ENCODE measurements at places on chromosomes 7 and 10.

DNA sequence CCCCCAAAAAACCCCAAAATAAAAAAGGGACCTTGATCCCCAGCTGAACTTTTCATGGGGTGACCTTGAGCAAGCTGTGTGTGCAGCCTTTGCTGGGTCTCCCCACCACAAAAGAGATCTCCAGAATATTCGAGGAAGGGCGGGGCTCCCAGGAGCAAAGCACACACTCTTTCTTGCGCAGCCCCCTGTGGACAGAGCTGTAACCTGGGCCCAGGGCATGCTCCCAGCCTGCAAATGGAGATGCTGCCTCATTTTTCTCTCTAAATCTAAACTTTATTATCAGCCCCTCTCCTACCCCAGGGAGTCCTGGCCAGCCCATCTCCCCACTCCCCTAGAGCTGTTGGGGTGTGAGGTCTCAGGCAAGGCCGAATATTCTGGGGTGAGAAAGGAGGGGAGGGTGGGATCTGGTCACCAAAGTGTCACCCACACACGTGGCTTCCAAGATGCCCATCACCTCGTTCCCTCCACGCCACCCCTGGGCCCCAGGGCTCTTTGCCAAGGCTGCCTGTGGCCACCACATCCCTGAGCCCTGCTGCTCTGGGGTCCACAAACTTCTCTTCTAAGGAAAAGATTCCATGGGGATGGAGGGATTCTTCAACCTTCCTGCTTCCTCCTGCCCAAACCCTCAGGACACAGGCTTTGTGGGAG lies 1.7 kb upstream of the CALML3 start:
- DNase-seq = no peak

GRCh38 chr10:21527598-21528235 lies 2.2 kb upstream of the SKIDA1 start:
- DNase-seq = no peak

GRCh38 chr7:158651968-158652565 lies 52.5 kb downstream of the NCAPG2 start:
- DNase-seq = no peak

- DNase-seq = no peak
Measured at GRCh38 chr10:106682175-106682574, 482.3 kb downstream of the SORCS1 start.

DNA sequence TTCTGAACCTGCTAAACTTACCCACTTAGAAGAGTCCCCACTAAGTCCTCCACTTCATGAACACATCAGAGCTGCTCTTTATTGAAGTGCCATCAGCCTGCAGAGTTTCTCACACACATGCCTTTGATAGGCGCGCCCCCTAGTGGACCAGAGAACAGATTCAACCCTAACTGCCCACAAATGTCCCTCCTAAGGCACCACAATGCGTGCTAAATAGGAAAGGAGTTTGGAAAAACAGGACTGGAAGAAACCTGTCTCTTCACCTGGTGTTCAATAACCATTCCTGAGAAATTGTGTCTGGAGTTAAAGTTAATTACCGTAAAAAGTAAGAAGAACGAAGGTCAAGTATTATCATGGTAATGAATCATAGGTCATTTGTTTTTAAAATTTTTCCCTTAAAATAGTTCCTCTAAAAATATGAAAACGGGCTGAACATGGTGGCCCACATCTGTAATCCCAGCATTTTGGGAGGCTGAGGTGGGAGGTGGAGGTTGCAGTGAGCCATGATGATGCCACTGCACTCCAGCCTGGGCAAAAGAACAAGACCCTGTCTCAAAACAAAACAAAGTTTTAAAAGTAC lies 249.7 kb downstream of the ELMO1 start:
- peak; percentile 68 for DNase-seq

DNA sequence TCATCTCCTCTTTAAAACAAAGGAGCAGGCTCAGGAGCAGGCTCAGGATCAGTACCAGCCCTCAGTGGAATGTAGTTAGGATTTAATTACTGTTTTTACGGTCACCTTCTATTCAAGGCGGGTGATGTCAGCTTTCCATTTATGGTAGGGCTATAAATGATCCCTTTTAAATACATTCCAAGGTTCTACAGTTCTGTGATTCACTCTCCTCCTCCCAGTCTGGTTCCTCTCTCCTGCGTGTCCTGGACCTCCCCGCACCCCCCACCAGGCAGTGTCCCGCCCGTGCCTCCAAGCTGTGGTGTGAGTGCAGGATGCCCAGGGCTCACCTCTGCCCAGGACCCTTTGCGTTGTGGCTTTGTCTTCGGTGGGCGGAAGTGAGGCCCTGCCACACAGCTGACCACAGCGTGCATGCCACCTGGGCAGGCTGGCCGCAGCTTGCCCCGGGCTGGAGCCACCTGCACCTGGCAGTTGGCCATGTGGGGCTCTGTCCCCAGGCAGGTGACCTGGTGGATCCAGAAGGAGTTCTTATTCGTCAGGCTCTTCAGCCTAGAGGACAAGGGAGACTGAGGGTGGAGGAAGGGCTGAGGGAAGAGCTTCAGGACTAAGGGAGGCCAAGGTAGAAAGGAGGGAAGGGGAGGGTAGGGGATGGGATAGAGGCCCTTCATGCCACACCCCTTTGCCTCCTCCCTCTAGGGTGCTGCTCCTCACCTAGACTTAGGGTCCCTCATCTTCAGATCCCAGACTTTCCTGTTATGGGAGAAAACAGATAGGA lies 9.1 kb downstream of the LOXL4 start:
- DNase-seq = no peak

GRCh38 chr10:51382181-51382580 lies 307.9 kb downstream of the PRKG1 start:
- no peak for DNase-seq

DNA sequence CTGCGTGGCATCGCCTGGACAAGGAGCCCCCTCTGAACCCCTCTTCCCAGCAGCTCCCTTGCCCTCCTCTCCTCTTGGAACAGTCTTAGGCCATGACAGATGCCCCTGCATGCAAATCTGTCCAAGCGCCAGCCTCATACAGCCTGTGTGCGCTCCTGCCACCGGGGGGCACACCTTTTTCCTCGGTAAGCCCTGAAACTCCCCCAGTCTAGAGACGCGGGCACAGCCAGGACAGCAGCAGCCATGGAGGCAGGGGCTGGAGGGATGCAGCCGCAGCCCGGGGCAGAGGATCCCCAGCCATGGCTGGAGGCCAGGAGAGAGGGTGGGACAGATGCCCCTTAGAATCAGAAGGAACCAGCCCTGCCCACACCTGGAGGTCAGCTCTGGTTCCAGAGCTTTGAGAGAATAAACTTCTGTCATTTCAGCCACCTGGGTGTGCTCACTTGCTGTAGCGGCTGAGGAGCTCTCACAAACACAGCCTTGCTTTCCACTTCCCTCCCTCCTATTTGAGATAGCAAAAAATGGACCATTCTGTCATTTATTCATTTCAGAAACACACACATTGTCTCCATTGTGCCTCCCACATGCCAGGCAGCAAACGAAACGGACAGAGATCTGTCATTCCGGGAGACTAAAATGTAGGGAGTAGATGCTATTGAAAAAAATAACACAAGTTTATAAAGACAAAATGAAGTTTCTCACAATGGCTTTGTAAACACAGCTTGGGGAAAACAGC lies 241.5 kb downstream of the WDR37 start:
- DNase-seq = no peak

DNA sequence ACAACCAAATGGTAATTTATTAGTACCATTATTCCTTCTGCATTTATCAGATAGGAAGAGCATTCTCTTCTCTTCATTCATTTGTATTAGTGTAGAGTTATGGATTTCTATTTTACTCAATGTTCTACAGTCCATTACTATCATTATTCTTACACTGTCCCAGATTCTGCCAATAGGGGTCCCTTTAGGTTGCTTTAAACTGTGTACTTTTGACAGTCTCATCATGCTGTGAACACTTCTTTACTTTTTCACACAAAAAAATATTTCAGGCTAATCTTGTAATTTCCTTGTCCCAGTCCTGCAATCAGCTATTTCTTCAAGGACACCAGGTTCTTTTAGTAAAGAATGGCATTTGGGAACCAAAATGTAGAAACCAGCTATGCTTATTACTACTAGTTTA lies 99.3 kb downstream of the ZNF248 start:
- no peak for DNase-seq

DNA sequence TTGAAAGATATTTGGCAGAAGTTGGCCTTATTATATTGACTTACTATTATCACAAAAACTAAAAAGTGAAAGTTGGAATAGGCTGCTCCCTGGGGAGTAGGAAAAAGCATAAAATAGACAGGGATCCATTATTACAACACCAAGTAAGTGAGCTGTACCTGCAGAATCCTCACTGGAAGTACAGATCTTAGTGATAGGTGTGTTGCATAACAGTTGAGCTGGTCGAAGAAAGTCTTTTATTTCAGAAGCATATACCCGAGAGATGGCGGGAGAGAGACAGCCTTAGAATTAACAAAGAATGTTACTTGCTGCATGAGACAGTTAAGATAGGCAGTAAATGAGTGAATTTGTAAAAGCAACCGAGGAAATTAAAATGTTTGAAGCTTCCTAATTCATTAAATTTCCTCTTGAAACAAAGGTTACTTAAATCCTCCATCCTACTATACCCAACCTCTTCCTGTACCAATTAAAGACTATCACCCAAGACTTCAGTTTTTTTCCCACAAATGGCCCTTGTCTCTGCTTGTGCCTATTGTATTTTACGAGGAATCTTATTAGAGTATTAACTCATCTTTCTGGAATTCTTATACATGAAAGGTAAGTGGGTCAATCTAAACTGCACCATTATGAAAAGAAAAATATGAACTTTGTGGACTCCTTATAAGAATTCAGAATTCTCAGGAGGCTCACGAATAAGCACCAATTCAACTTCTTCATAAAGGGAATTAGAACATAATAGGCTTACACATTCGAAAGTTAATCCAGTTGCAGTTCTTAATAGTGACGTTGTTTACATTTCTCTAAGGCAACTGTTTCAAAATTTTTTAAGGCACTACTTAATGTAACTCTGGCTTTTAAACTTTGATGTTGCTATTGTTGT lies 56.2 kb downstream of the CREM start:
- no peak for DNase-seq

DNA sequence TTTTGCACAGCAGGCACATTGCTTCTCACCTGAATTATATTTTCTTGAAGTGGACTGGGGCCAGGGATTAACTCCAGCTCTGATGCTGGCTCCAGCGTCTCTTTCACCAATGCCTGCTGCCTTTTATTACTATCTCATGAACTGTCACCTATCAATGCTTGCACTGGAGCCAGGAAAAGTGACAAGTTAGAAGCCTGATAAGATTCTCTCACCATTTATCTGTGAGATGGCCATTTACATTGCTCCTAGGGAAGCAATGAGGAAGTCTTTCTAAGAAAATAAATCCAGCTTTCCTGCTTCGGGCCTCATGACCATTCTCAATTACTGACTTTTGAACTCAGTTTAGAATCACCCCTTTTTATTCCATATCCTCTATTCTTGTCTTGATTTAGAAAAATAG lies 48.5 kb upstream of the LRRTM3 start:
- DNase-seq = no peak

DNA sequence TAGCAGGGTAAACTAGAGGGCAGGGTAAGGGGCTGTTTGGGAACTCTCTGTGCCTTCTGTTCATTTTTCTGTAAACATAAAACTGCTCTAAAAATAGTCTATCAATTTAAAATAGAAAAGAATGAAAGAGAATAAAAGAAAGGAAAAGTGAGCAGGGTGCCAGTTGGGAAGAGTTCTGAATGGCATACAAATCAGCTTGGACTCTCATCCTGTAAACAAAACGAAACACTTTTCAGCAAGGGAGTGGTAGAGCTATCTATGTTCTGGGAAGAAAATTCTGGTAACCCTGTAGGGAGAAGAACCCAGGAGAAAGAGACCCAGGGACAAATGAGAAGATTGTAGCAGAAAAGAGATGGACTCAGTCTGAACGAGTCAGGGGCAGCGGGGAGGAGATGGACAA lies 24.6 kb downstream of the SCRN1 start:
- no peak for DNase-seq

- DNase-seq = no peak
Measured at GRCh38 chr10:43573250-43574000, 991 bp downstream of the ZNF239 start.

DNA sequence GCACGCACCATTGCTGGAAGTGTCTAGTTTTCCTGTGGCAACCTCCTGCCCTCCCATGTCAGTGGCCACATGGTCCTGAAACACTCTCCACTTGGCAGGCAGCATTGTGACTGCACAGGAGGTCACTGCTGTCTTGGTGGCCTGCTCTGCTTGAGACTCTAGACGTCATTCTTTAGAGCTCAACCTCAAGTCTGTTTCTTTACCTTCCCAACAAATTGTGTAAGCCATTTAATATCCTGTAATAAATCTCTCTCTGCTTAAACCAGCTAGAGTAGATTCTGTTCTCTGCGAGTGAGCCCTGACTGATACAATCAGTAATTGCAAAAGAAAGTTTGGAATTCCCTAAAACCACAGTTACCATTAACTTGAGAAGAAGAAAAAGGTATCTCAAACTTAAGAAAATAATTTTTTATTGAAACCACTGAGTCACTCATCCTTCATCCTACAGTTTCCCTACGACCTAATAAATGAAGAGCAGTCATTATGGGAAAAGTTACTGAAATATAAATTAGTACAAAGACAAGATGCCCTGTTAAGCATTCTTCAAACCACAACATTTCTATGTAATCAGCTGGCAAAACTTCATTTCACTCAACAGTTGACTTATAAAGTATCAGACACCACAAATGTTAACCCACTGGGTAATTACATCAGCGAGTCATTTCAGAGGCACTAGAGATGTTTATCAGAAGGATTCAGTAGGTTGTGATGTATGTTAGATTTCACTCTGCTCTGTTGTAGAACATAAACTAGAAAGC lies 18.0 kb downstream of the SLC25A13 start:
- no peak for DNase-seq

DNA sequence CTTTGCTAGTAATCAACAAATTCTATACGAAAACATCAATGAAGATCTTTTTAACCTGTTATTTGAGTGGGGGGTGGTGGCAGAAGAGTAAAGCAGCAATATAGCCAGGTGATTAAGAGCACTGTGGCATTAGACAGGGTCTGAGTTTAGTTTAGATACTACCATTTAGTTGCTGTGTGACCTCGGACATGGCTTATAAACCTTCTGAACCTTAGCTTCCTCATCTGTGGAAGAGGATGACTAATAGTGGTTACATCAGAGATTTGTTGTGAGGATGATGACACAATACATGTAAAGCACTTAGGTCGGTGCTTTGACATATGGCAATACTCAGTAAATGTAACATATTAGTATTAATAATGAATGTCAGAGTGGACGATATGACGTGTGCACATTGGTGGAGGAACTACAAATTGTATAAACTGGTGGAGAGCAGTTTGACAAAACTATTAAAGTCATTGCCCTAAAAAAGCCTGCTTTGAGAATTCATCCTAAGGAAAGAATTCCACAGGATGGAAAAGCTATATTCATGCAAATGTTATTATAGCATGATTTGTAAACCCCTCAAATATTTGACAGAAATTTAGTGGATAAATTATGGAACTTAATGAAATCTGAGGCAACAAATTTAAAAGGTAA lies 24.3 kb downstream of the SPAG6 start:
- no peak for DNase-seq

DNA sequence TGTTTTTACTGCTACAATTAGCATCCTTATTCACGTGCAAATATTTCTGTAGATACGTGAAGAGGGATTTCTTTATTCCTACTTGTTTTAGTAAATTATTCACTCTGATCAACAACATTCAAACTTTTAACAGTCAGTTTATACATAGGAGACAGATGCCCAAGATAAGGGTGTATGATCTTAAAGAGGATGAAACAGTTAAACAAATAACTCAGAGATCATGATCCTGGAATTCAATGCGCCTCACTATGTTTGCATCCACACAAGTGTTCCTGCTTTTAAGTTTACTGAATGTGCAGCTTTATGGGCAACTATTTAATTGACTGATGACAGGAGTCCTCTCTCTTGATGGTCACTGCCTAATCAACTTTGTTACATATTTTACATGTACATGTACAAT lies 394.8 kb downstream of the PARD3 start:
- no peak for DNase-seq
